Right hindlimb (tissue), 1 donor: ENCODE measurements at places on chromosomes 11 and 22.
A peak's percentile ranks its signal among the peaks of the same experiment; 100 is the strongest.

- DNase-seq, result peak; percentile 20
Observed at GRCh38 chr22:29330291-29330690, 14.8 kb upstream of the RASL10A start.

DNA sequence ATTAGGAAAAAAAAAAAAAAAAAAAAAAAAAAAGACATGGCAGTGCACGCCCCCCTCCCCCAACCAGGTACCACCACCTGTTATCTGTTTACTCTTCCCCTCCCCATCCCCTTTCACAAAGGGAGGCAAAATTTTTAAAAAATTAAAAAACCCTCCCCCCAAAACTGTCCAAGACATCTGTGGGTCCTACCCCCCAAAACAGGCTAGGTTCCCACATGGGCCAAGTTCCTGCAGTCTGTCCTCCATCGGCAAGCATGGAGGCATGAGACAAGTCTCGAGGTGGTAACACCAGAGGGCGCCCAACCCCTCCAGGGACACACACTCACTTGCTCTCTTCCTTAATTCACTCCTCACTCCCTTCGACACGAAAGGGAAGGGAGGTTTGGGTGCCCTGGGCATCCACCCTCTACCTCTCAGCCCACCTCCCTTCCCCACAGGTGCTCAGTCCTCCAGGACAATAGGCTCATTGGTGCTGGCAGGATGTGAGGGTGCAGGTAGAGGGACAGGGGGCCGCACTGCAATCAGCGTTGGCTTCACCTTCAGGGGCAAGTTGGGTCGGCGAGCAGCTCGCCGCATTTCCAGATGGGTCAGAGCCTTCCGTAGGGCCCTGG, 2.2 kb upstream of the TUT1 start:
- DNase-seq, result peak; percentile 65

DNA sequence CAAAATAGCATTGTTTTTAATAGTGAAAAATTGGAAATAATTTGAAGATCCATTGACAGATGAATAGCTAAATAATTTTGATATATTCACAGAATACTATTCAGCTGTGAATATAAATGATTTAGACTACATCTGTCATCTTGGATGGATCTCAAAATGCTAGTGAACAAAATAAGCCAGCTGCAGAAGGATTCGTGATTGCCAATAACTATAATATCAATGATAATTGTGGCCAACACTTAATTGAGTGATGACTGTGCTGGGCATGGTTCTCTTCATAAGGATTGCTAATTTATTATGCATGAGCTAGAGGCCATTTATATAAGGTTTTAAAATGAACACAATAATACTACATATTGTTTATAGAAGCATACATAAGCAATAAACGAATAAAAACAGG, 60.4 kb downstream of the CTTN start:
- DNase-seq, result no peak

- DNase-seq, result no peak
Observed at GRCh38 chr22:49671331-49672013, 156.2 kb downstream of the BRD1 start.

GRCh38 chr11:118572981-118573550, 857 bp downstream of the ARCN1 start:
- no peak for DNase-seq

DNA sequence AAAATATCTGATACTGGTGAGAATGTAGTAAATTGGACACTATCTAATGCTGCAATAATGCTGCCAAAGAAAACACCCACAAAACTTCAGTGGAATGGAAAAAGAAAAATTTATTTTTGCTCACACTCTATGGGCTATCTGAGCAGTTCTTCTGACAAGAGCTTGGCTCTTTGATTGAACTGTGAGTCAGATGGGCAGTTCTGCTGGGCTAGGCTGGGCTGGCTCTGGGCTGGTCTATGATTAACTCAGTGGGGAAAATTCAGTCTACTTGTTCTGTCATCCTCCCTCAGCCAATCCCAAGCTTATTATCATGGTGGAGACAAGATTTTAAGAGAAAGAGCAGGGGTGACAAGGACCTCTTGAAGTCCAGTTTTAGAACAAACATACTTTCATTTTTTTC, 1404.8 kb downstream of the LRRC4C start:
- DNase-seq, result no peak
